ENCODE measurements at places on chromosomes 7 and 10.

GRCh38 chr7:134651991-134652390 lies 5.3 kb downstream of the BPGM start:
- no peak for DNase-seq

- no peak for DNase-seq
These were observed 71.8 kb upstream of the GATA3 start for GRCh38 chr10:7982727-7983126.

DNA sequence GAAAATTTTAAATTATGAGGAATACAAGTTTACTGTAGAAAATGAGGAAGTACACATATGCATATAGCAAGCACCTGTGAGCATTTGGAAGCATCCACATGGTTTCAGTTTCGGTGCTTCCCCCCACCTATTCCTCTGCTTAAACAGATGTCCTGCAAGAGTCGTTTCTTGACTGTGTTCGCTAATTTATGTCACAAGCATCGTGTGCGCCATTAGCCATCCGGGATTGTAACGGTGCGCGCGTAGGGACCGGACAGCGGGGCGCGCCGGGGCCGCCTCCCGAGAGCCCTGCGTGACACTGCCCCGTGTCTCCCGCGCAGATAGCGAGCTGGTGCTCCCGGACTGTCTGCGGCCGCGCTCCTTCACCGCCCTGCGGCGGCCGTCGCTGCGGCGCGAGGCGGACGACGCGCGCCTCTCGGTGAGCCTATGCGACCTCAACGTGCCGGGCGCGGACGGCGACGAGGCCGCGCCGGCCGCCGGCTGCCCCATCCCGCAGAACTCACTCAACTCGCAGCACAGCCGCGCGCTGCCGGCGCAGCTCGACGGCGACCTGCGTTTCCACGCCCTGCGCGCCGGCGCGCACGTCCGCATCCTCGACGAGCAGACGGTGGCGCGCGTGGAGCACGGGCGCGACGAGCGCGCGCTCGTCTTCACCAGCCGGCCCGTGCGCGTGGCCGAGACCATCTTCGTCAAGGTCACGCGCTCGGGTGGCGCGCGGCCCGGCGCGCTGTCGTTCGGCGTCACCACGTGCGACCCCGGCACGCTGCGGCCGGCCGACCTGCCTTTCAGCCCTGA lies 90.9 kb downstream of the NEURL1 start:
- no peak for DNase-seq

DNA sequence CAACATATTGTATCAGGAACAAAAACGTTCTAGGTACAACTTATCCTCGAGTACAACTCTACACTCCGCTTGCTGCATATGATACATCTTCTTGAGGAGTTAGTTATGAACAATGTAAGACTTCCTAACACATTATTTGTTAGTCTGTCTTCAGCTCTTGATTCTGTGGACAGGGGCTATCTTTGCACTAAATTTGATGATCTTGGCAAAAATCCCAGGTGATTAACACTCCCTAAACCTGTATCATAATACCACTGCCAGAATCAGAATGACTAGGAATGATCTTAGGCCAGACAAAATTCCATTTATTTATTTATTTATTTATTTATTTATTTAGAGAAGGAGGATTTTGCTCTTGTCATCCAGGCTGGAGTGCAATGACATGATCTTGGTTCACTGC lies 108.7 kb upstream of the AUTS2 start:
- DNase-seq: no peak

DNA sequence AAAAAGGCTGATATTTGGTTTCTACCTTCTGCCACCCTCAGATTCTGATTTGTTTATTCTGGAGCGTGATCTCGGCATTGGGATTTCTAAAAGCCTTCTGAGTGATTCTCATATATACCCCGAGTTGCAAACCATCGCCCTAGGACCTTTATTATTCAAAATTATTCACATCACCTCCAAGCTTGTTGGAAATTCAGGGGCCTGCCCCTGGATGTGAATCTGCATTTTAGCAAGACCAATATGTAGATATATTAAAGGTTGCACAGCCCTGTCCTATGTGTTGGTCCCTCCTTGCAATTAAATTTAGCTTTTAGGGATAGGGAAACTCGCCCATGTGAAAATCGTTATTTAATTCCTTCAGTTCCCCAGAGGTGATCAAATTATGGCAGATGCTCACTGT lies 9.0 kb upstream of the CHN2 start:
- DNase-seq: no peak

- DNase-seq: no peak
These were observed 951.6 kb downstream of the CCSER2 start for GRCh38 chr10:85280014-85280413.
